ENCODE measurements at places on chromosomes 2 and 18. TPM values are rescaled to one million over a fixed set of nuclear protein-coding genes. Genes with fewer than 3 reads are reported as not detected.

The WDR54 gene
- 94.4 TPM for total RNA-seq

GRCh38 chr18:59835605-59836379 lies 64.0 kb upstream of the PMAIP1 start:
- no peak for DNase-seq

GRCh38 chr18:48354746-48355260 lies 54.4 kb downstream of the ZBTB7C start:
- no peak for DNase-seq

DNA sequence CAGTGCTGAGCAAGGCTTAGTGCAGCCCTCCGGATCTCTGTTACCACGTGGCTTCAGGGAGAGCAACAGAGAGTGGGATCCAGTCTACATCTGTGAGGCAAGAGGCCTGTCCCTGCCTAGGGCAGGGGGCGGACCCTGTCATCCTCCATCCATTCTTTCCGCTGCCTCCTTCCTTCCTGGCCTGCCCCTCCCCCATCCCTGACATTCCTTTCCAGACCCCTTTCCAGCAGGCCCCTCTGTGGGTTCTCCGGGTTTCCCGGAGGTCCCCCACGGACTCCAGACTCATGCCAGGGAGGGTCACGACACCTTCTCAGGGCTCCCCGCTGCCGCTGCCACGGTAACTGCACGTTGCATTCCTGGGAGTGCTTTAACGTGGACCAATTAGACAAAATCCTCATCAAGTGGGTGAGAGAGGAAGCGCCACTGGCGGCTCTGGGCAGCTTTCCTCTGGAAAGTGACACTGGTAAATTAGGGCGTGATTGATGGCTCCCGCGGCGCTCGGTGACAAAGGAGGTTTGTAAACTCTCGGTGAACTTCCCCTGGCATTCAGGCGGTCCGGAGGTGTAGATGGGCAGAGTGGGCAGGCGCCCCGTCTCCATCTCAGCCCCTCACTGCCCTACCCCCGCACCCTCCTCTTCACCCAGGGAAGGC lies 11.4 kb downstream of the ATOH8 start:
- DNase-seq, result no peak

DNA sequence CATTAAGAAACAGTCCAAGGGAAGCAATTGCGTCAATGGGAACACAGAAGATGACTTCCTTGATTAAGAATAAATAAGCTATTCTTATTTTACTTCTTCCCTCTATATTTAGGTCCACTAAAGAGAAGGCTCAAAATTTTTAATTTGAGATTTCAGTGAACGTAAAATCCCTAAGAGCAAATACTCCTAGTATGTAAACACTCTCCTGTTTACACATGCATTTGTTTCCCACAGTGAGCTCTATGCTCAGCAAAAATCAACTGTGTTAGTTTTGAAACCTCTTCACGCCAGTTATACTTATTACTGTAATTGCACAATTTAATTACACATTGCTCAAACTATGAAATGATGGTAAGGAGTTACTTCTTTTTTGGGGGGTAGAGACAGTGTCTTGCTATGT lies 8.8 kb downstream of the SLC39A6 start:
- no peak for DNase-seq

DNA sequence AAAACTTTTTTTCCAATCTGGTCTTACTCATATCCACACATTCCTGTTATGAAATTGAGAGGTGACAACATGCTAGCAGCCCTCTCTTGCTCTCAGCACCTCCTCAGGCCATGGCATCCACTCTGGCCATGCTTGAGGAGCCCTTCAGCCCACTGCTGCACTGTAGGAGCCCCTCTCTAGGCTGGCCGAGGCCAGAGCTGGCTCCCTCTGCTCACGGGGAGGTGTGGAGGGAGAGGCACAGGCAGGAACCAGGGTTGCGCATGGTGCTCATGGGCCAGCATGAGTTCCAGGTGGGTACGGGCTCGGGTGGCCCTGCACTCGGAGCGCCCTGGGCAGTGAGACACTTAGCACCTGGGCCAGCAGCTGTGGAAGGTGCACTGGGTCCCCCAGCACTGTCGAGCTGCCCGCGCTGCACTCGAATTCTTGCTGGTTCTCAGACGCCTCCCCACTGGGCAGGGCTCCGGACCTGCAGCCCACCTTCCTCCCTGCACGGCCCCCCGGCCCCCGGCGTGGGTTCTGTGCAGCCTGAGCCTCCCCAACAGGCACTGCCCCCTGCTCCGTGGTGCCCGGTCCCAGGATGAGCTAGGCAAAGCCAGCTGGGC lies 1669.6 kb upstream of the CELF4 start:
- no peak for DNase-seq

- no peak for DNase-seq
Measured at GRCh38 chr2:171512683-171513195, 9.5 kb upstream of the CYBRD1 start.

GRCh38 chr2:200810252-200810997 lies 1.3 kb upstream of the BZW1 start:
- no peak for DNase-seq

DNA sequence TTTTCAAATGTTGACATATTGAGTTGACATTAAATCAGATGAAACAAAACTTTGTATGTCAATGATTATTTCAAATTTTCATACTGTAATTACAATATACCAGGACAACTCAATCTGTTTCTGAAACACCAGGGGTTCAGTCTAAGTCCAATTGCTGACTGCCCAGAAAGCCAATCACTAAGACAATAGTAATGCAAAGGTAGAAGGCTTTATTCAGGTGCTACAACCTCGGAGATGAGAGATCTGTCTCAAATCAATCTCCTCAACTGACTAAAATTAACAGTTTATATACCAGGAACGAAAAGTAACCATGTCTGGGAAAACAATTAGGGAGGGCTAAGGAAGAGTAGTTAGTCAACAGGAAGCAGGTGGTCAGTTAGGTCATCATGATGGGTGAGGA lies 1400.4 kb downstream of the SUCLG1 start:
- DNase-seq, result no peak

DNA sequence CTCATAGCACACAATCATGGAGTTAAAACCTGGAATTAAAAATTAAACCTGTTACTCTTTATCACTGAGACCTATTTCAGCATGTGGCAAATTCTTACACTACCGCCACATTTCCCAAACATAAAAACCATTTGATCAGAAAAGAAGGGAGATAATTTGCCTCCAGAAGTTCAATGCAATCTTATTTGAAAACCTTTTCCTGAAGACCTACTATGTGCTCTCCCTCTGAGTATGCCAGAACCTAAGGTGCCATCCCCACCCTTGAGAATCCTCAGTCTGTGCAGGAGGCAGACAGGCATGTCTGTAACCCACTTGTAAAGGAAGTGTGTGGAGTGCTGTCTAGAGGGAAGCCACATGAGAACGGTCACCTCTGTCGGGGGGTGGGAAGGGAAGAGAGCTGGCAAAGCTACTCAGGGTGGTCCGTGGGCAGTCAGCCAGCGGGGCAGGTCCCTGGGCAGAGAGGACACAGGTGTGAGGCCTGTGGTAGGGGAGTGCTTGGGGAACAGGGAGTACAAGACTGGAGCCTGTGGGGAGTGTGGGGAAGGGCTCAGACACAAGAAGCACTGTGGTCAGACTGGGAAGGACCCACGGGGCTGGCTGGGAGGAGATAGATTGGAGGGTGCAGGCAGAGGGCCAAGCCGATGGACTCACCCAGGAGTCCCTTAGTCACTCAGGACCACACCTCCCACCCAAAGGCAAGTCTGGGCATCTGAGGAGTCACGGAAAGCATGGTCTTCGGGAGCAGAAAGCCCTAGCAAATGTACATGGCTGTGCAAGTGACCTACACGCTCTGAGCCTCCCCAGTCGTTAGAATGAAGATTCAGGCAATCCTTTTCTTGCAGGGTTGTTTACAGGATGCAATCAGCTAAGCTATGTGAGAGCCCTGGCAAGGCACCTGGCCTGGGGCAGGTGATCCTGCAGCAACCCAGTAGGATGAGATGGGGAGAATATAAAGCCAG lies 22.8 kb downstream of the CRACDL start:
- DNase-seq, result no peak
